ENCODE measurements at places on chromosomes 2 and 18. TPM values are rescaled to one million over a fixed set of nuclear protein-coding genes. Genes with fewer than 3 reads are reported as not detected.

DNA sequence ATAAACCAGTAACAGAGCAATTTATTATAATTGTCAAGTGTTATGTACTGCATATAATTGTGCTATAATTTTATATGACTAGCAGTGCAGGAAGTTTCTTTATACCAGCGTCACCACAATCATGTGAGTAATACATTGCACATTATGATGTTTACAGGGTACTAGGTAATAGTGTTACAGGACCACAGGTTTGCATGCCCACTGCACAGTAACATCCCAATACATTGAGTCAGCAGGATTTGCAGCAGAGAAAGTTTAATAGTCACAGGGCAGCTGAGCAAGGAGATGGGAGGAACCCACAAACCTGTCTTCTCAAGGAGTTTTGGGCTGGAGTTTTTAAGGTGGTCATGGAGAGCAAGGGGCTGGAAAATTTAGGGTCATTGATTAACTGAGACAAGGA is 1042.9 kb upstream of the ACVR2A start:
- no peak for DNase-seq
- no peak overlapping the region for H3K27ac ChIP-seq
- no peaks in the 10 kb centered on the region for H3K27me3 ChIP-seq
- no peaks in the 10 kb centered on the region for H3K4me1 ChIP-seq
- no peak overlapping the region for H3K4me3 ChIP-seq

The KCNS3 gene
- 0.82 TPM for total RNA-seq

- H3K4me3 ChIP-seq, result no peak overlapping the region
- no peak overlapping the region for H3K27ac ChIP-seq
- H3K27me3 ChIP-seq, result no peaks in the 10 kb centered on the region
Measured at GRCh38 chr2:145846982-145847381, 1327.1 kb upstream of the ZEB2 start.

The ZNF397 gene
- total RNA-seq, result 10.6 TPM

DNA sequence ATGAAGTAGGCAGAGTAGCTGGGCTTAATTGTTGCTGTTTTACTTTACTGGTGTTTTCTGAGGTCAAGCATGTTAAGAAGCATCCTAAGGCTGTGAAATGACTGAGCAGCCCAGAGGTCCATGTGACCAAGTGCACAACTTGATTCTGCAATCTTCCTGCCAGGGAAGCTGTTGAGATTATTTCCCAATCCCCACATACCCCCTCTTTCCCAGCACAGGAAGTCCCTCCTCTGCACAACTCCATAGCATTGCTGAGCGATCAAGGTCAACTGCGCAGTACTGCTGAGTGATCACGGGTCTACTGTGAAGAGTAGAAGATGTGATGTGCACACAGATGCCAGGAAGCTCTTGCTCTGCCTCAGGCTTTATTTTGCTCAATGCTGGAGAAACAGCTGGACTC is 105.8 kb downstream of the GALNT14 start:
- H3K27ac ChIP-seq, result no peak overlapping the region
- peaks cover 6% of the 10 kb centered on the region for H3K27me3 ChIP-seq
- DNase-seq, result no peak
- no peaks in the 10 kb centered on the region for H3K36me3 ChIP-seq

The DES gene
- not detected for total RNA-seq

The ERCC3 gene
- 40.4 TPM for total RNA-seq

DNA sequence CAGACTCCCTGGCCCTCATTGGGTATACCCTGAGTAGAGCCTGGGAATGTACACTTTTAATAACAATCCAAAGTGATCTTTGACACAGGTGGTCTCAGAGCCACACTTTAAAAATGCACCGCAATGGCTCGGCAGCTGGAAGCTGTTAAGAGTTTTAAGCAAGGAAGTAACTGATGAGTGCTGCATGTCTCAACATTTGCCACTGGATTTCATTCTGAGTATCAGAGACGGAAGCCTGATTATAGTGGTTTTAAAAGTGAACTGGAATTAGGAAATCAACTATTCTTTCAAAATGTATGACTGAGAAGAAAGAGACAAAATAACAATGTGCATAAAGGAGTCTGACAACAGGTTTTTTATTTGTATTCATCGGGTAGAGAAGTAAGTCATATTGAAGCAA is 7.5 kb downstream of the MBOAT2 start:
- H3K27me3 ChIP-seq, result peaks cover 1% of the 10 kb centered on the region
- H3K4me3 ChIP-seq, result no peak overlapping the region
- H3K4me1 ChIP-seq, result peaks cover 63% of the 10 kb centered on the region
- DNase-seq, result no peak
- H3K36me3 ChIP-seq, result no peaks in the 10 kb centered on the region
- no peak overlapping the region for H3K27ac ChIP-seq

DNA sequence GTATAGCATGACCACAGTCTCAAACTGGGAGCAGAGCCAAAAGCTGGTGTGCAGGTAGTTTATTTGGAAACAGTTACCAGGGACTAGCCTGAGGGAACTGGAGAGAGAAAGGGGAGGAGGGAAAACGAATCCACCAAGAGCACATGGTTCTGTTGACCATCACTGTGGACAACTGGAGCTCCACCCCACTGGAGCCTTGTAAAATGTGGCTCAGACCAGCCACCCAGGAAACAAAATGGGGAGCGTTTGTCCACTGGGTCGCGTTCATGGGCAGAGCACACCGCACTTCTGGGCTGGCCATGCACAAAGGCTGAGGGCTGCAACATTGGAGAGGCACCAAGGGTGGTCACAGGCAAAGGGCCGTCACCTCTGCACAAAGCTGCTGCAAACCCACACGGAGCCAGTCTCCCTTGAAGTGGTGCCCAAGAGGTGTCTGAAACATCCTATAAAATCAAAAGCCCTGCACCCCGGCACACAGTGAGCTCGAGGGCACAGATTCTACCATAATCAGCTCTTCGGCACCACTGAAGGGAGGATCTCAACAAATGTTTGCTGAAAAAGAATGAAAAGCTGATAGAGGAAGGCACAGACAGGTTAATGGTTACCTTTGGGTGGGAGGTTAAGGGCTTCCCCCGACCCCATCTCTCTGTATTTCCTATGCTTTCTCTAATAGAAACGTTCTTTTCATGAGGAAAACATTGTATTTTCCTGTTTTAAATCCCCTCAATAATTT is 192.9 kb downstream of the INHBB start:
- H3K4me3 ChIP-seq, result no peak overlapping the region
- H3K4me1 ChIP-seq, result peaks cover 27% of the 10 kb centered on the region
- DNase-seq, result no peak
- no peak overlapping the region for H3K27ac ChIP-seq
- no peaks in the 10 kb centered on the region for H3K36me3 ChIP-seq

The EMILIN1 gene
- total RNA-seq, result 219 TPM

DNA sequence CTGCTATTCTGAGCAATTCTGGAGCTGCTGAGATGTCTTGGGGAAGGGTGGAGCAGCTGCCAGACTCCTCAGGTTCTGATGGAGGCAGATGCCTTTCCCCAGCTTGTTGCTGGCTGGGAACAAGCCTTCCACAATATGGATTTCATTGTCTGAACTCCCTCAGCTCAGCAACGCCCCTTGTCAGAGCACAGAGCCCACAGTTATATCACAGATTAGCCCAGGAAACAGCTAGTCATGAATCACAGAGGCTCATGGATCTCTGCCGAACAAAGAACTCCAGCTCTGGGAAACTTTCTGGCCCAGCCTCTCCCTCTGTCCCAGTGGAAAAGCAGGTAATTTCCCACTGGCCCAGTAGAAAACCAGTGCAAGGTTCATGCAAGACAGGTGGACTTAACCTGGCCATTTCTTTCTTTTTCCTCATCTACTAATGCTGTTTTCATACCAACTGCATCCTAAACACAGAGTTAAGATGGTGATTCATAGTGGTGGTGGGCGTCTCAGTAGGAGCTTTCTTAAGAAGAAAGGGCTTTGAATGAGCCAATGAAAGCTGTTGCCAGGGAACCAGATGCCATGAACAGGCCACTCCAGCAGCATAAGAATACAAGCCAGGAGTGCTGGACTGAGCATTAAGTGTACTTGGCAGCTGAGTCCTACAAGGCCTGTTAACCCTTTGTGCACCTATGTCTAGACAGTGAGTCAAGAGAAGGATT is 8.7 kb upstream of the KIAA2012 start:
- H3K27me3 ChIP-seq, result no peaks in the 10 kb centered on the region
- peaks cover 28% of the 10 kb centered on the region for H3K4me1 ChIP-seq
- DNase-seq, result peak; percentile 62
- H3K27ac ChIP-seq, result peak overlapping the region; percentile 90

The HOXD10 gene
- total RNA-seq, result 15.1 TPM

The CCL20 gene
- total RNA-seq, result not detected

DNA sequence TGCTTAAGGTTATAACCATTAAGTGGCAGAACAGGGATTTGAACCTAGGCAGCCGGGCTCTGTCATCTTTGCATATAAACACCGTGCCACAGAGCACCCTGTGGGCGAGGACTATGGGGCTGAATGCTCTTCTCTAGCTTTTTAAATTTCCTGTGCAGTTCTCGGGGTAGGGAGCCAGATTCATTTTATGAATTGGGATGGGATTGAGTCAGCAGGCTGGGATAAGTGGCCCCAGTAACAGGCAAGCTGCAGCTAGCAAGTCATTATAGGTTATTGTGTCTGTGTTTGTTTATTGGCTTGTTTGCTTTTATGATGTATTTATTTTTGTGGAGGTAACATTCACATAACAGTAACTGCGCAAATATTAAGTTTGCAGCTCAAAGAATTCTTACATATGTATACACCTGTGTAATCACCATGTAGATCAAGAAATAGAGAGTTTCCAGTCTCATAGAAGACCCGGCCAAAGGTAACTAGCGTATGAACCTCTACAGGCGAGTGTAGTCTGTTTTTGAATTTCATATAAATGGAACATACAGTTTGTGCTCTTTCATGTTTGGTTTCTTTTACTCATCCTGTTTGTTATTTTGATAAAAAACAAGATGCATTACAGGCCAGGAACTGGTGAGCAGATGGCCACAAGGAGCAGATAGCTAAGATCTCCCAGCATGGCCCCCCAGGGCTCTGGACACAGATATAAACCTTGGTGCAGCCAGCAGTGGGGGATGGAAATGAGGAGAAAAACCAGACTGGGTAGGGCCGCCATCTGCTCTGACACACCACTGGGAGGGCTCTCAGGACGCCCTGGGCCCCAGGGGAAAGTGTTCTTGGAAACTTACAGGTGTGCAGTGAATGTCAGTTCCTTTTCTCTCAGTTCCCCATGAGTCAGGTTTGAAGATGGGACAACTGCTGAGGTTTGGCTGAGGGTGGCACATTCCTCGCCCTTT is 49.2 kb upstream of the GPR155 start:
- no peak overlapping the region for H3K4me3 ChIP-seq
- DNase-seq, result no peak
- no peaks in the 10 kb centered on the region for H3K36me3 ChIP-seq
- no peak overlapping the region for H3K27ac ChIP-seq
- H3K4me1 ChIP-seq, result peaks cover 12% of the 10 kb centered on the region

DNA sequence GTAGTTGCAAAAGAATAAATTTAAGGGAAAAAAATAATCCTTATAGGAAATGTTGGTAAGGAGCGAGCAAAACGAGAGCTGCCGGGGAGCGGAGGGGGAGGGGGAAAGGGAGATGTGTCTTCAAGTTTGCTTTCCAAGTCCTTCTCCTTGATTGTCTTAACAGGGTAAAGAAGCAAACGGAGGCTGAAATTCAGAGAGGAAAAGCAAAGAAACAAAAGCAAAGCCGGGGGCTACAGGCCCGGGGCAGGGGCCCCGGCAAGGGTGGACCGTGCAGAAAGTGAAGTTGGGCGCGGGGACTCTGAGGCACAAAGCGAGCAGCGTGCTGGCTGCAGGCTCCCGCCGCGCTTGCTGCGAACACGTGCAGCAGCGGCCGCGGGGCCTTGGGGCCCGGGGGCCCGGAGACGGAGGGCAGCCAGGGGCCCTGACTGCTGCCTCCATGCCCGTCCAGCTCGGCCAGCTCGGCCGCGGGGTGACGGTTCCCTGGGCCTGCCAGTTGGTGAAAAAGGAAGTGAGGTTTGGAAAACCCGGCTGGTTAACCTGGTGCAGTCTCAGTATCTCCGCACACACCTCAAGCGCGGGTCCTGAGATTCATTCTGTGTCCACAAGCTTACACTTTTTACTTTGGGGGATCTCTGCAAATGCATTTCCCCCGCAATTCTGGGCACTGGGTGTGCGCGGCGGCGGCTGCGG is 4.1 kb downstream of the BCL11A start:
- peaks cover 17% of the 10 kb centered on the region for H3K4me1 ChIP-seq
- peak overlapping the region; percentile 55 for H3K27ac ChIP-seq
- DNase-seq, result no peak
- H3K27me3 ChIP-seq, result peaks cover 27% of the 10 kb centered on the region

The DUSP2 gene
- 20.2 TPM for total RNA-seq

The LHCGR gene
- total RNA-seq, result not detected

The CFAP210 gene
- total RNA-seq, result 0.10 TPM

- DNase-seq, result no peak
- H3K4me1 ChIP-seq, result peaks cover 27% of the 10 kb centered on the region
- H3K27me3 ChIP-seq, result no peaks in the 10 kb centered on the region
- no peaks in the 10 kb centered on the region for H3K36me3 ChIP-seq
- no peak overlapping the region for H3K4me3 ChIP-seq
Measured at GRCh38 chr2:98508709-98509066, 64.0 kb downstream of the INPP4A start.

The EHD3 gene
- total RNA-seq, result 61.9 TPM

The RGPD4 gene
- total RNA-seq, result not detected

GRCh38 chr2:45006942-45007287 is 2.3 kb downstream of the SIX2 start:
- peaks cover 78% of the 10 kb centered on the region for H3K27me3 ChIP-seq
- no peak overlapping the region for H3K27ac ChIP-seq
- DNase-seq, result no peak
- H3K4me1 ChIP-seq, result no peaks in the 10 kb centered on the region
- no peaks in the 10 kb centered on the region for H3K36me3 ChIP-seq
- no peak overlapping the region for H3K4me3 ChIP-seq

DNA sequence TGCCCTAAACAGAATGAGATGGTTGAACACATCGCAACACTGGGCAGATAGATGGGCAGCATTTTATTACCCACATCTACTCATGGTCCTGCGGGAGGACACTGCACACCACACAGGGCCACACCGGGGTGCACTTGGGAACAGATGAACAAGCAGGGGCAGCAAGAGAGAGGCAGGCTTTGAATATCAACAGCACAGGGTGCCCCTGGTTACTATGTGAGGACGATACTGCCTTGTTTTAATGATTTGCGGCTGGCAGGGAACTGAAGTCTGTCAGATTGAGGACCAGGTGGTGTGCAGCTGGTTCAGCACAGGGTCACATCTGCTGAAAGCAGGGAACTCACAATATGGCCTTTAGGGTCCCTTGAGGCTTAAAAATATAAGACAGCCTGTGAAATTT is 195.7 kb downstream of the PIEZO2 start:
- H3K27me3 ChIP-seq, result peaks cover 6% of the 10 kb centered on the region
- H3K27ac ChIP-seq, result no peak overlapping the region
- no peak for DNase-seq
- H3K4me1 ChIP-seq, result no peaks in the 10 kb centered on the region
- H3K36me3 ChIP-seq, result no peaks in the 10 kb centered on the region

The AFF3 gene
- 0.97 TPM for total RNA-seq
